ENCODE measurements at places on chromosomes 1 and 21.

DNA sequence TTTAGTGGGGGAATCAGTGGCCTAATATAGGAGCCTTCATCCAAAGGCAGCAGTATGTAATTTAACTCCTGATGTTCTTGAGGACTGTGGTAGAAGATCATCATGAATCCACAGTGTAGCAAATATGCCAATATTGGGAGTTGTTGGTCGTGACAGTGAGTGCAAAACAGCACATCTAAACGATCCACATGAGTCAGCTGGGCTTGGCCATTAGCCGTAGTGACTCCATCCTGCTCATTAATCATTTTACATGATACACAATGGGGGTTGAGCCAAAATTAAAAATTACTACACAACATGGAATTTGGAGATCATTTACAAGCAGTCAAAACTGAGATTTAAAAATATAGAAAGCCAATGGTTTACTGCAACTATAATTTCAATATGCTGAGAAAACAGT, 653.9 kb upstream of the CAMK1G start:
- DNase-seq: no peak

GRCh38 chr1:114149211-114149610, 4.5 kb downstream of the SYT6 start:
- DNase-seq: no peak

DNA sequence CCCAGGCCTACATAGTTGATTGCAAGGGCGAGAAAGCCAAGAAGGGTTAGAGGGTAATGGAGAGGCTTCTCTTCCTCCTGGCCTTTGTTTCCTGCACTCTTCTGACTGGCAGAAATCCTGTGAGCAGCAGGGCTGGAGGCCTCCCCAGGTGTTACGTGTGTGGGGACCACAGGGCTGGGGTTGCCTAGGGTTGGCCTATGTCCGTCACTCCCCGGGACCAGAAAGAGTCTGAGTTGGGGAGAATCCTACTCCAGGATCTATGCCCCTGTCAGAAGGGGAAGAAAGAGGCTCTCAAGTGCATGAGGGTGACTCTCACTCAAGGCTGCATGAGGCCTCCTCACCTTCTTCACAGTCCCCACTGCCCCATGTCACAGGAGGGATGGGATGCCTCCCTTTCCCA, 38.5 kb downstream of the IGFN1 start:
- DNase-seq: no peak

DNA sequence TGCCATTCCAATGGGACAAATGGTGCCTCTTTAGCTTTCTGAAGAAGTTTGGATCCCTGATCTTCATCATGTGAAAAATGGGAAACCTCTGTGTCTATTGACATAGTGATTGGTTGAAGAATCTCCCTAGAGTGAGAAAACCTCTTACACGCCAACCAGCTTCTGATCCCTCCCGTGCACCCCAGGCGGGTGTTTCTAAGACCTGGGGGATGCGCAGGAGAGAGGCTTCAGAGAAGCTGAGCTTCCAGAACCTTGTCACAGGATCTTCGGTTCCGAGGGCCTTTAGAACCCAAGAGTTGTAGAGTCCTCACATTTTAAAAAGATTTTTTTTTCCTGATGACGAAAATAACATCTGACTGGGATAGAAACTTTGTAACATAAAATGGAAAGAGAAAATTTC, 11.3 kb downstream of the PODN start:
- DNase-seq: no peak

DNA sequence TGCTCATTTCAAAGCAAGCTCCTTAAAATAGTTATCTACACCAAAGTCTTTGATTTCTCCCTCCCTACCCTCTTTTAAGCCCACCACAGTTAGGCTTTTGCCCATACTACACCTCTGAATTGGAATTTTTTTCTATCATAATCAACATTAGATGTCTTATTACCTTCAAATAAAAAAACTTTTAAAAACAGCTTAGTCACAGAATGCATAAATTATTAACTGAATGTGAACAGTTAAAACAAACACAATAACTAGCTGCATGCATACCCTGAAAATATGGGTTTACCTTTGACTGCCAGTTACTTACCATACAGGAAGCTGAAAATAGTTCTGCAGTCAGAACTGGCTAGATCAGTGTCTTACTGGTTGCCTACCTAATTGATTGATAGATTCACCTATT, 210.9 kb downstream of the TGFB2 start:
- DNase-seq: no peak

DNA sequence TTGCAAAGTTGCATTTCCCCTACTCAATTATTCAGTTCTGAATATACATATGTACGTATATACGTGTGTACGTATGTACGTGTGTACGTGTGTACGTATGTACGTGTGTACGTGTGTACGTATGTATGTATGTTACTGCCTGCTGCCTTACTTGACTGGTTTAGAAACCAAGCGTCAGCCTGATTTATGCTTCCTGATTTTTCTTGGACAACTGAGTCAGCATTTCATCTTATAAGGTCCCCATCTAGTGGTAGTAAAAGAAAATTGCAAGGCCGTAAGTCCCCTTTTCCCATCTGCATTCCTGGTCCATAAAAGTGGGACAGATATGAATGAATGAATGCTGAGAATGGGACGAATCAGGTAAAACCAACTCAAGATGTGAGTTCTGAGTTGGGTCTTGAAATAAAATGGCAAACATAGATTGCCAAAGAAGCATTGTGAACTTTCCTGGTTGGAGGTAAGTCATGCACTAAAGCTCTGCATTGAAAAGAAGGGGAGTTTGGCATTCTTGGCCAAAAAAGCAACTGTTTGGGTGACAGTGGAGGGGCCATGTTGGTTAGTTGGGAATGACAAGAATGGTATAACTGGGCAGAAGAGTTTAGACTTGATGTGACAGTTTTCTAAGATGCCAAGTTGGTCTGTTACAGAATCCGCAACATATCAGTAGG, 76.4 kb upstream of the DNAH14 start:
- peak; percentile 25 for DNase-seq
